ENCODE measurements at places on chromosomes 3 and 15.

GRCh38 chr3:193095366-193095765 is 145.7 kb upstream of the PLAAT1 start:
- no peak for DNase-seq

DNA sequence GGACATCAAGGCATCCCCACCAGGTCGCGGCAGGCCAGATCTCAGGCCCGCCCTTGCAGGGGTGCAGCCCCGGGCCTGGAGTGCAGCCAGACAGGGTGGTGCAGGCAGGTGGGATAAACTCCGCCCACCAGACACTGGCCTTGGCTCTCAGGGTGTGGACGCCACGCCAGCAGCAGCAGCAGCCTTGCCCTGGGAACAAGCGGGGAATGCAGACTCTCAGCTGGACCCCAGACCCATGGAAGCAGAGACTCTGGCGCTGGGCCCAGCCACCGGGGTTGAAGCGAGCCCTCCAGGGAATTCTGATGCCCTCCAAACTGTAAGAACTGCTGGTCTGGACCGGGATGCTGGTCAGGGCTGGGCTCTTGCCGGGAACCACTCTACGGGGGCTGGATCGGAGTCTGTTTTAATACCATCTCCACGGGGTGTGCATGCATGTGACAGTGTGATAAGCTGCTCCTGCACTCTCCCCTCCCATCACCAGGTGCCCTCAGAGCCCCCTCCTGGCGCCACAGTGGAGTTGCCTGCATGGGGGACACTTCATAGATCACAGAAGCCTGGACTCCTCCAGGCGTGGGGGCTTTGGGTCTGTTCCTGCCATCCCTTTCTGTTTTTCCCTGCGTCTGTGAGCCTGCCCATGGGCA is 142.7 kb downstream of the NSMCE3 start:
- no peak for DNase-seq

GRCh38 chr15:90264671-90265070 is 801 bp upstream of the NGRN start:
- DNase-seq = no peak

DNA sequence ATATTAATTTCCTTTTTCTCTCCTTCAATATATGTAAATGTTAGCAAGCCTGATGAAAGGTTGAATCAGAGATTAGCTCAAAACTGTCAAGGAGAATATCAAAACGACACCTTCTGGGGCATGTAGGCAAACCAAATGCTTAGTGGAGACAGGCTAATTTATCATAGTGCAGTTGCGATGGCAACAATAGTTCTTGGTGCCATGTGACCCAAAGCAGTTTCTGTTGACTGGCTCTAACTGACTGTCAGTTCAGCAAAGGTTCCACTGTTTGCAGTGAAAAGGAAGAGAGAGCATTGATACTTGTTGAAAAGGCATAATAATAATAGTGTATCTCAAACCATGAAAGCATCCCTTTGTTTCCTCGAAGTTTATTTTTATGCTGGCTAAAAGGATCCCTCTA is 513.9 kb downstream of the NLGN1 start:
- no peak for DNase-seq

GRCh38 chr3:13191016-13191415 is 117.8 kb upstream of the IQSEC1 start:
- DNase-seq = no peak

All from cortex of kidney (tissue), 1 donor.